Natural killer cell treated with Interleukin-12 subunit alpha and Interleukin-12 subunit beta and Interleukin-15 and Interleukin-18, amount 100 ng/mL, for 72 hours (primary cell): ENCODE measurements at places on chromosomes 13 and 19. TPM values are rescaled to one million over a fixed set of nuclear protein-coding genes. Genes with fewer than 3 reads are reported as not detected.
A peak's percentile ranks its signal among the peaks of the same experiment; 100 is the strongest.

DNA sequence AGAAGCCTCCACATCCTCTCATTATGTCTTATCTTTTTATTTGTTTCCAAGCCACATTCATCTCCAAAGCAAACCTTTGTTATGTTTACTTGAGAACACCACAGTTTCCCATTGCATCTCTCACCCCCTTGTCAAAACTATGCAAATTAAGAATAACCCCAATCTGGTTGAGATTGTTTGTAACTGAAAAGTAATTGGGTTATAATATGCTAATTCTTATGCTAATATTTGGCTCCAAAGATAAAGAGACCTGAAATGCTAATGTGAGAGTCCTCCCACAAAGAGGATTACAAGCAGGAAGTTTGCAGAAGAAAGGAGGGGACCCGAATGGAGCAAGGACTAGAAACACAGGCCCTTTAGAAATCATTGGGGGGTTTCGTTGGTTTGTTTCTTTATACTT, 92.9 kb upstream of the UBL3 start:
- no peaks in the 10 kb centered on the region for H3K27me3 ChIP-seq
- H3K4me1 ChIP-seq = no peaks in the 10 kb centered on the region
- no peak overlapping the region for H3K4me3 ChIP-seq
- DNase-seq = no peak

CD37 gene
- total RNA-seq = 122 TPM

- no peaks in the 10 kb centered on the region for H3K36me3 ChIP-seq
- no peak for DNase-seq
- H3K4me1 ChIP-seq = no peaks in the 10 kb centered on the region
- H3K4me3 ChIP-seq = no peak overlapping the region
- peaks cover 8% of the 10 kb centered on the region for H3K27me3 ChIP-seq
Measured at GRCh38 chr13:95445131-95445530, 107.4 kb upstream of the CLDN10 start.

THSD8 gene
- 8.7 TPM for total RNA-seq

- no peak overlapping the region for H3K4me3 ChIP-seq
- H3K36me3 ChIP-seq = no peaks in the 10 kb centered on the region
- peaks cover 19% of the 10 kb centered on the region for H3K27me3 ChIP-seq
- DNase-seq = no peak
- no peak overlapping the region for H3K27ac ChIP-seq
Measured at GRCh38 chr19:5170329-5170745, 170.3 kb downstream of the PTPRS start.

DNA sequence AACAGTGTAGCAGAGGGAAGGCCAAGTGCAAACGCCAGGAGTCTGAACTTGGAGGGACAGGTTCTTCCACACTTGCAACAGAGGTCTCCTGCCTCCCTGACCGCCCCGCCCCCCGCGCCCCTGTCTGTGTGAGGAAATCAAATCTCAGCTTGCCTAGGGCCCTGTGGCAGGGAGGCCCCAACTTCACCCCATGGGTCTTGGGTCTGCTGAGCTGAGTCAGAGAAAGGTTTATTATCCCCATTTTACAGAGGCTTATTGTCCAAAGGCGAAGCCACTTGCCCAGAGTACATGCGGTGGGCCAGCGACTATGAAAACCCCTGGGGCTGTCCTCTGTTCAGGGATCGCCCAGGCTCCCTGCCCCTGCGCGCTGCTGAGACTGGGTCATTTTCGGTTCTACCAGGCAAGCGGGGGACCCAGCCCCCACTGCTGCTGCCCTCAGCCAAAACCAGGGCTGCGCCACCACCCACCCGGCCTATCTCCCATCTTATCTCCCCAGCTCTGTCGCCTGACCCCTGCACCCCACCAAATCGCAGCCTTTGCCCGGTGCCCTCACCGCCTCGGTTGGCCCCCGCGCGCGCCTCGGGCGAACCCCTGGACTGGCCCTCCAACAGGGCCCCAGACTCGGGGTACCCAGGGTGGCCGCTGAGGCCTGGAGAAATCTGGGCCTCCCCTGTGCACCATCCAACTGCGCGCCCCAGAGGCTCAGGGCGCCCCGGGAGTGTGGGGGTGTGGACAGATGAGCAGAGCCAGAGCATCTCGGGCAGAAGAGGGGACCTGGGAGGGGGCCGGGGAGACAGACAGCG, 850 bp upstream of the CERS4 start:
- no peaks in the 10 kb centered on the region for H3K27me3 ChIP-seq
- DNase-seq = no peak
- H3K27ac ChIP-seq = peak overlapping the region; percentile 73
- peaks cover 24% of the 10 kb centered on the region for H3K4me1 ChIP-seq
- no peaks in the 10 kb centered on the region for H3K36me3 ChIP-seq

ADGRE3 gene
- total RNA-seq = not detected

RNF225 gene
- 3.2 TPM for total RNA-seq

- no peak for DNase-seq
- peak overlapping the region; percentile 81 for H3K4me3 ChIP-seq
- H3K36me3 ChIP-seq = peaks cover 6% of the 10 kb centered on the region
- peaks cover 56% of the 10 kb centered on the region for H3K4me1 ChIP-seq
- no peaks in the 10 kb centered on the region for H3K27me3 ChIP-seq
- peak overlapping the region; percentile 78 for H3K27ac ChIP-seq
Measured at GRCh38 chr19:39411081-39411831, 1.2 kb upstream of the PLEKHG2 start.

DNA sequence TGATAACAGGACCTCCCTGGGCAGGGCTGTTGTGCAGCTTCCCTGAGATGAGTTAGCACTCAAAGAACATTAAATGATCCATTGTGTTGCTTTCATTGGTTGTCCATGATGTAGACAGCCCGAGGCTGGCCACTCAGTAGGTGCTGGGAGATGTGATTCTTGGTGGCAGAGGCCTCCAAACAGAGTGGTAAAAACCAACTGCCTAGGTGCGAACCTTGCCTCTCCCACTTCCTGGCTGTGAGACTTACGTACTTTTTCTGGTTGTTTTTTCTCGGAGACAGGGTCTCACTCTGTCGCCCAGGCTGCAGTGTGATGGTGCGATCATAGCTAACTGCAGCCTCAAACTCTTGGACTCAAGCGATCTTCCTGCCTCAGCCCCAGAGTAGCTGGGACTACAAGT, 6.2 kb downstream of the SARS2 start:
- H3K27ac ChIP-seq = peak overlapping the region; percentile 84
- no peaks in the 10 kb centered on the region for H3K27me3 ChIP-seq
- peaks cover 33% of the 10 kb centered on the region for H3K4me1 ChIP-seq
- no peaks in the 10 kb centered on the region for H3K36me3 ChIP-seq
- DNase-seq = peak; percentile 82
- peak overlapping the region; percentile 43 for H3K4me3 ChIP-seq

DNA sequence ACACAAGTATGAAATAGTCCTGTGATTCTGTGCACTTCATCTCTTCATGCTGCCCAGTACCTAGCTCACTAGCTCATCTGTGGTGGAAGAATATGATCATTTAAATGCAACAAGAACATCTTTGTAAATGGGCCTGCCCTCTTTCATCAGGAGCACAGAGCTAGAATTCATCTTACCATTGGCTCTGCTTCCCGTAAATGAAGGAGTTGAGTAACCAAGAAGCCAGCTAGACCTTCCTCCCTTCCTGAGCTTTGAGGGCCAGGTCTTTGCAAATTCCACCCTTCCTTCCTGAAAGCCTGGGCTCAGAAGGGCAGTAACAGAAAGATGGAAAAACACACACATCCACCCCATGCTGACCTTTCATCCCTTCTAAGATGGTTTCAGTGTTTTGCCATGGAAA, 82.0 kb downstream of the FRY start:
- H3K4me1 ChIP-seq = peaks cover 8% of the 10 kb centered on the region
- H3K27ac ChIP-seq = no peak overlapping the region
- DNase-seq = no peak
- H3K4me3 ChIP-seq = no peak overlapping the region

ZNF823 gene
- 3.2 TPM for total RNA-seq

CYP2B6 gene
- not detected for total RNA-seq

CBY2 gene
- not detected for total RNA-seq

ZNF560 gene
- total RNA-seq = 0.38 TPM

GRCh38 chr19:56141417-56141993, 418 bp downstream of the ZNF444 start:
- peaks cover 28% of the 10 kb centered on the region for H3K4me1 ChIP-seq
- no peaks in the 10 kb centered on the region for H3K27me3 ChIP-seq
- DNase-seq = no peak
- H3K27ac ChIP-seq = peak overlapping the region; percentile 83
- H3K4me3 ChIP-seq = peak overlapping the region; percentile 93
- no peaks in the 10 kb centered on the region for H3K36me3 ChIP-seq

- no peaks in the 10 kb centered on the region for H3K27me3 ChIP-seq
- no peak for DNase-seq
- H3K27ac ChIP-seq = no peak overlapping the region
- H3K4me3 ChIP-seq = no peak overlapping the region
- no peaks in the 10 kb centered on the region for H3K36me3 ChIP-seq
Measured at GRCh38 chr13:80141123-80141849, 199.6 kb downstream of the SPRY2 start.

DNA sequence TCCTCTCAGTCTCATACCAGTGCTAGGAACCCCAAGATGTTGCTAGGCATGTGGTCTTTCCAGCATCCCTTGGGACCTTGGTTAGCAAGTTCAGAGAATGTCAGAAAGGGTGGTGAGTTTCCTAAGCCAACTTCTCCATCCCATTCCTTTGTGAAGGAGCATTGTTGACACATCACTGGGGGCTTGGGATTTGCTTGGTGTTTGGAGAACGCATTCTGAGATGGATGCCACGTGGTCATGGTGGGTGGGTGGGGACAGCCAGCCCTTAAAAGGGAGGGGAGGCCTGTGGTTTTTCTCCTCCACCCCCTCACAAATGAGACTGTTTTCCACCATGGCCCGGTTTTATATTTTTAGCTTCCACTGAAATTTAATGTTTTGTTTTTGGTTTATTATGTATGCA, 83.3 kb upstream of the ZNF536 start:
- H3K27me3 ChIP-seq = peaks cover 2% of the 10 kb centered on the region
- H3K27ac ChIP-seq = no peak overlapping the region
- no peak overlapping the region for H3K4me3 ChIP-seq
- no peaks in the 10 kb centered on the region for H3K4me1 ChIP-seq

PLPPR3 gene
- total RNA-seq = not detected

- H3K36me3 ChIP-seq = no peaks in the 10 kb centered on the region
- peak; percentile 93 for DNase-seq
- H3K27ac ChIP-seq = peak overlapping the region; percentile 86
- no peaks in the 10 kb centered on the region for H3K27me3 ChIP-seq
Measured at GRCh38 chr19:1133471-1133929, 29.7 kb downstream of the GPX4 start.

PRTN3 gene
- not detected for total RNA-seq

DNA sequence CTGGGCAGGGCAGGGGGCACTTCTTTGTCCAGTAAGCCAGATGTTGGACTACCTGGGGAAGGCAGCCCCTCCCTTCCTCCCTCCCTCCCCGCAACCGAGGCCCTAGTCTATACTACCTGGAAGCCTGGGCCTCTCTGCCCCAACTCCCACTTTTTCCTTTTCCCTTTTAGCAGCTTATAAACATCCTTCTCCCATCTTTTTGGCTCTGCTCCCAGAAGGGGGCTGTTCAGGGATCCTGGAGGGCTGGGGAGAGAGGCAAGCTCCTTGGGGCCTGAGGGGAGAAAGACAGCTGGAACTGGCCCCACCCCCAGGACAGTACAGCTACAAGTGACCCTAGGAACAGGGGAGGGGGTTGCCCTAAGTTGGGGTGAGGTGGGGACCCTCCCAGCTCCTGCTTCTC, 44.9 kb downstream of the LYL1 start:
- no peak for DNase-seq
- peaks cover 21% of the 10 kb centered on the region for H3K27me3 ChIP-seq
- no peak overlapping the region for H3K27ac ChIP-seq
- H3K4me3 ChIP-seq = no peak overlapping the region
- no peaks in the 10 kb centered on the region for H3K36me3 ChIP-seq

GRCh38 chr13:47519626-47520025, 481.4 kb downstream of the SUCLA2 start:
- H3K27ac ChIP-seq = no peak overlapping the region
- H3K4me1 ChIP-seq = no peaks in the 10 kb centered on the region
- H3K36me3 ChIP-seq = no peaks in the 10 kb centered on the region
- DNase-seq = no peak
- H3K4me3 ChIP-seq = no peak overlapping the region
- H3K27me3 ChIP-seq = no peaks in the 10 kb centered on the region

PNMA8C gene
- not detected for total RNA-seq

DNA sequence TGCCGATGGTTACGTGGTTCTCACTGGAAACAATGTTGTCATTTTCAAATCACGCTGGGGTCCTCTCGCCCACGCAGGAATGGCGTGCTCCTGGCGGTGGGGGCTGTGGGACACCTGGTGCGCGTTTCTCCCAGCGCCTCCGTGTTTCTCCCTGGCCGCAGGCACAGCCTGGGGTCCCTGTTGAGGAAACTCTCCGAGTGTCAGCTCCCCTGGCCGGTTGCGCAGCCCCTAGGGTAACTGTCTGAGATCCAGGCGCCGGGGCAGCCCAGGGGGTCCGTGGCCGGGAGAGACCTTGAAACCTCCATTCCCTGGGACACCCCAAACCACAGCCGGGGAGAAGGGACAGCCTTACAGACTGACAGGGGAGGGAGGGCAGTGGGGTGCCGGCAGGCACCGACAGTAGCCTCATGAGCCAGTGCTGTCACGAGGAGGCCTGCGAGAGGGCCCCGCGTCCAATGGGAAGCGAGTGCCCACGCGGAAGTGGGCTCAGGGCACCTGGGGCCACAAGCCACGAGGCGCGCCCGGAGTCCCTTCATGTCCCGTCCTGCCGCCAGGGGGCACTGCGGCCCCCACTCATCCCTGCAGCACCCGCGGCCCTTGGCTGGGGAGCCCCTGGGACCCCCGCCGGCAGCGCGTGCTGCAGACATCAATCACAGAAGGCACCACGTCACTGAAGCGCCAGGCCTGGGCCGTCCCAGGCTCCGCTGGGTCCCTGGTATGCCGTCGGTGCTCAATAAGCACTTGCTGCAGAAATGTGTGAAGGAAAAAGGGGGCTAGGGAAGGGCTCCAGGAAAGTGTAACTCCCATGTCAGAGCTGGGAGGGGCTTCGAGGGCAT, 9.5 kb downstream of the ADAMTSL5 start:
- no peak overlapping the region for H3K27ac ChIP-seq
- H3K36me3 ChIP-seq = no peaks in the 10 kb centered on the region
- DNase-seq = no peak
- H3K27me3 ChIP-seq = peaks cover 12% of the 10 kb centered on the region

DNA sequence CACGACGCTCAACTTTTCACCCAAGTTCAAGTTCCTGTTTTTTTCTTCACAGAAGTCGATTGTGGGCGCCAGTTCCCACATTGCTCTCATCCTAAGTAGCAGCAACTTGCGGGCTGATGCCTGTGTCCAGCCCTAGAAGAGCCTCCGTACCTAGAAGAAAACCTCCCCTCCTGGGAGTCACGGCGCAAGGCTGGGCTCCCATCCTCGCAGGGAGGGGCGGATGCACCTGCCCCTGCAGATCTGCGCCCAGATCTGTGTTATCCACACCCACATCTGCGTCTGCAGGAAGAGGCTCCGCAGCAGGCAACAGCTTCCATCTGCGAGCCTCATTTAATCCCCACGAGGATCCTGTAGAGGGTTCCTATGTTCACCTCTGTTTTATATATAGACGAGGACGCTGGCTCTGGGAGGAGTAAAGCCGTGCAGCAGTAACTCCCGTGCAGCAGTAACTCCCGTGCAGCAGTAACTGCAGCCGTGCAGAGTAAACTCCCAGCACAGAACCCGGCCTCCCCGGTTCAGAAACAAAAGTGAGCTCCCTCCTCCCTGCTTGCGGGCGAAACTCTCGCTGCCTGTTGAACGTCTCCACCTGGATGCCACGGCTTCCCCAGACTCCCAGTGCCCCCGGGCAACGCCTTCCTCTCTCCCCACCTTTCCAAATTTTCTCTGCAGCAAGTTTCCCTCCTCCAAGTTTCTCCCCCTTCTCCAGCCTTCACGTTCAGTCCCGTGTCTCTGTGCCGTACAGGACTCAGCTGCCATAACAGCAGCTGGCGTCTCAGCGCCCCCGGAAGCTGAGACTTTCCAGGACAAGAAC, 23.5 kb upstream of the LAIR1 start:
- no peaks in the 10 kb centered on the region for H3K36me3 ChIP-seq
